NCI-H446 (cell line): ENCODE measurements at places on chromosomes 5 and 9.

DNA sequence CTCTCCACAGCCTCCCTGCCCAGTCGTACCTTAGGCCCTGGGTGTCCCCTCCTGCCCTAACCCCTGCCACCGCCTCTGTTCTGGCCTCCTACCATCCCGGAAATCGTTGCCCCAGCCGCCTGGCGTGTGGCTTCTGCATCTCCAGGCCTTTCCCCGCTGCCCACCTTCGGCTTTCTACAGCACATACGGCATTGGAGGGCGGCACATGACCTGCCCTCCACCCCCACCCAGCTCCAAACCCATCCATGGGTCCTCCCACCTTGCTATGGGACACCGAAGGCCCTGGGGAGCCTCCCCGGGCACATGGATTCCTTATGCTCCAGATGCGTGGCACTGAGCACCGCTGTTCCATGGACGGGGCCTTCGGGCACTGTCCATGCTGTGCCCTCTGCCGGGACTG is 32.0 kb downstream of the FGF18 start:
- no peak for DNase-seq

GRCh38 chr9:95090871-95091577 is 226.5 kb downstream of the FANCC start:
- no peak for DNase-seq

- no peak for DNase-seq
Observed at GRCh38 chr9:135926402-135927194, 19.3 kb upstream of the CAMSAP1 start.

DNA sequence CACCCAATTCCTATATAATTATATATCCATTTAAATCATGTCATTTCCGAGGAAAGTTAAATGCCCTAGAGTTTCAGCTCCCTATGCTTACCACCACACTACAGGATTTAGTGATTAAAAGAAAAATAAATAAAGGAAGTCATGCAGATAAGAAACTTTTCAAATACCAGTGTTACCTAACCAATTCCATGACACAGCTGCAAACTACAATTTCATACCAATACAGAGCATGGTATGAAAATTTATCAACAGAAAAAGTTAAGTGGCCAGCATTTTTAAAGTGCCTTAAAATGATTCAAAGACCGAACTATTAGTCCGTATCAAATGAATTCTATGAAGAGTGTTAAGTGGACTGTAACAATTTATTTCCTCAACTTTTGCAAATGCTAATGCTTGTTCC is 35.9 kb downstream of the CEP120 start:
- DNase-seq = no peak

DNA sequence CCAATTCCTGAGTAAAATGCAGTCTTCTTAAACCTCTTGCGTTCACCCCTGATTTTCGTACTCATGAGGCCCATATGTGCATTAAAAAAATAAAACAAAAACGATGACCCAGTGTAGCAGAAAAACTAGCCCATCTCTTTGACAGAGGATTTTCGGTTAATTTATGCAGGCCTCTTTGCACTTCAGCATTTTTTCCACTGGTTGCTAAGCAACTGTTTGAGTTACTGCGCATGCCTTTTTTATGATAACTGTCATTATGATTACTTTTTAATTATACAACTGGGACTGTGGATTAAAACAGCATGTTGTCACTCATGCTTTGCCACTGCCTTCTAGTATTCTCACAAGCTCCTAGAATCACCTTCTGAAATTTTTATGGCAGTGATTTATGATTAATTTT is 165.0 kb downstream of the SMARCA2 start:
- no peak for DNase-seq

GRCh38 chr9:124934290-124934689 is 6.6 kb downstream of the GOLGA1 start:
- DNase-seq = no peak

GRCh38 chr9:75869236-75869635 is 21.2 kb upstream of the PCSK5 start:
- DNase-seq = no peak

DNA sequence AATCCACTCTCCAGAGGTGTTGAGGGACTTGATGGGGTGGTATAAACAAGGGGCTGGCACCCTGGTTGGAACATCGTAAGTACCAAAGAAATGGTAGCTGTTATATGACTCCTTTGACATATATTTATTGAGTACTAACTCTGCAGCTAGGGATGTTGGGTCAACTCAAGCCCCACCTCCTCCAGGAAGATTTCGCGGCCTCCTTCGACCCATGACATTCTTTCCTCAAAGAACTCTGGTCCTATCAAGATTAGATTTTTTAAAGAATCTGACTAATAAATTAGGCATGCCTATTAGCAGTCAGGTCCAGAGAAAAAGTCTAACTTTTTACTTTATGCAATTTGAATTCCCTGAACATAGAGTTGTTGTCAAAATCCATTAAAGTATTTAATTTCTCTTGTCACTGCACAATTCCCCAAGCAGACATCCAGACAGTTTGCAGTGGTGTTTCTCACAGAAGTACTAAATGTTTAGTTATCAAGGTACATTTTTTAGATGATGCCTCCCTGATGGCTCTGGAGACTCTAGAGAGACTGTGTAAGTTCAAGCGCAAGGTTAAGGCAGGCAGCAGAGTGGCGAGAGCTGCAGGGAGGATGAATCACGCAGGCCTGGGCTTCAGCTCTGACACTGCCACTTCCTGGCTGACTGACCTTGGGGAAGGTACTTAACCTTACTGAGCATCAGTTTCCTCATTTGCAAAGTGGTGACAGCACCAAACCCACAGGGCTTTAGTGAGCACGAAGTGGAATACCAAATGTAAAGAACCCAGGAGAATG is 209.6 kb downstream of the TTLL11 start:
- DNase-seq = no peak

DNA sequence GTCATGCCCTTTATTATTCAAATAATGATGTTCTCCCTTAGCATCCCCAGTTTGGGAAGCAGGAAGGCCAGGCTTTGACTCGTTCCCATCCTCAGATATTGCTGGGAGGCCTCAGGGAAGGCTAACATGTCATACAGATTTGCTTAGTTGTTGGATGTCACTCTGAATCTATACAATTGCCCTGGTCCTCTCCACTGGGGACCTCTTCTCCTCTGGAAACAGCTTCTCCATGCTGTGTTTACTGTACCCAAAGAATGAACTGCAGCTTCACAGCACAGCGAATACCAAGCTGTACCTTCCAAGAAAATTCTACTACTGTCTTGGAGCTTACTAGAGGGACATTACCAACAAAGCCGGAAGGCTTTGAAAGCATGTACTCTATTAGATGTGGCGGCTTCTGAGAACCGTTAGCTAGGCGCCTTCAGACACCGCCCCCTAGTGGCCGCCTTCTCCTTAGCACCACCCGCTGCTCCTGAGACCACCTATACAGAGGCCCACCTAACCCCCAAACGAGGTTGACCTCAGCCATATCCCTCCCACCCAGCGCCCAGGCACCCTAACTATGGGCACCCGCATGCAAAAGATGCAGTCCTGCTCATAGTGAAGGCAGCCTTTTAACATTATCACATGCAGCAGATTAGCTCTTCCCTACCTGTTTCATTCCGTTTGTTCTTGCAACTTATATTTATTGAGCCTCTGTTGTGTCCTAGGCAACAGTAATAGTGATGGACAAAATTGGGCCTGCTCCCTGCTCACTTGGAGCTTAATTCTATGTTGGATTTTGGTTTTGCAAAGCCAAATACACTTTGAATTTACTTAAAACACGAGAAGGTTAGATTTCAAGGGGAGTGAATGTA is 34.9 kb upstream of the FOXI1 start:
- no peak for DNase-seq
